ENCODE measurements at places on chromosomes 2 and 18.

DNA sequence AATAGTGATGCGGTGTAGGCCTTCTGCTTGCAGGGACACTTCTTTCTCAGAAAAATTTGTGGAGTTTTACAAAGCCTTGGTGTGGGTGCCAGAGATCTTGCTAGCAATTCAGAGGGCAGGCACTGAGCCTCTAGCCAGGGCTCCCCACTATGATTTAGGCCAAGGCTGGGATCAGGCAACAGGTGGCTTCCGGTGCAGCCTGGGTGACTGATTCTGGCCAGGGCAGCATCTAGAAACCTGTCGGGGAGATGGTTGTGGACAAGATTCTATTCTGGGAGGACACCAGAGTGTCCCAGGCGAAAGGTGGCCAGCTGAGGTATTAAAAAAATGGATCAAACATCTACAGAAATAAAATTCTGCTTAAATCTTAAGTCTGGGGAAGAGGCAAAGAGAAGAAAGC, 21.5 kb upstream of the TNP1 start:
- DNase-seq = no peak

DNA sequence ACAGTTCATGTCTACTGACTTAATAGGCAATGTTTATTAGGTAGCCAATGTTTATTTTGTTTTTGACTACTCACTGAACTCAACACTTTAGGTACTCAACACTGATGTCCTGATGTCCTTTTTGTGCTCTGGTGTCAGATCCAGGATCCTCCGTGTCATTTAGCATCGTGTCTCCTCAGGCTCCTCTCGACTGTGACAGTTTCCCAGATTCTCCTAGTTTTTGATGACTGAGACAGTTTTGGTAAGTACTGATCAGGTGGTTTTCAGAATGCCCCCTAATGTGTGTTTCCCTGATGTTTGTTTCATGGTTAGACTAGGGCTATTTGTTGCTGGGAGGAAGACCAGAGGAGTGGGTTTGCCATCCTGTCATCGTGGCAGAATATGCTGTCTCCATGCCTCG, 719.7 kb upstream of the SOX11 start:
- DNase-seq = no peak

DNA sequence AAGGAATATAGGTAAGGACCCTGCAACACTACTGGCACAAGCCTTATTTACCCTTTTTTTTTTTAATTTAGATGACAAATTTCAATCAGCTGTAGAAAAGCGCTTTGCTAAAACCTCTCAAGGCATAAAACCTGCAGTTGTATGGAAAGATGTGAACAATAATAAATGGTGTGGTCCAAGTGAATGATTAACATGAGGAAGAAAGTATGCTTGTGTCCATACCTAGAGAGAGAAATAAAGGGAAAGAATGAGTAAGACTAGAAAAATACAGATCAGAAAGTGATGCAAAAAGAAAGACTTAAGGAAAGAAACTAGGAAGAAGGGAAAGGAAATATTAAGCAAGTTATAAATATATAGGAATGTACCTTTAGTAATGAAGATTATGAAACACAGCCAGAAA, 119.2 kb upstream of the SCN7A start:
- no peak for DNase-seq

DNA sequence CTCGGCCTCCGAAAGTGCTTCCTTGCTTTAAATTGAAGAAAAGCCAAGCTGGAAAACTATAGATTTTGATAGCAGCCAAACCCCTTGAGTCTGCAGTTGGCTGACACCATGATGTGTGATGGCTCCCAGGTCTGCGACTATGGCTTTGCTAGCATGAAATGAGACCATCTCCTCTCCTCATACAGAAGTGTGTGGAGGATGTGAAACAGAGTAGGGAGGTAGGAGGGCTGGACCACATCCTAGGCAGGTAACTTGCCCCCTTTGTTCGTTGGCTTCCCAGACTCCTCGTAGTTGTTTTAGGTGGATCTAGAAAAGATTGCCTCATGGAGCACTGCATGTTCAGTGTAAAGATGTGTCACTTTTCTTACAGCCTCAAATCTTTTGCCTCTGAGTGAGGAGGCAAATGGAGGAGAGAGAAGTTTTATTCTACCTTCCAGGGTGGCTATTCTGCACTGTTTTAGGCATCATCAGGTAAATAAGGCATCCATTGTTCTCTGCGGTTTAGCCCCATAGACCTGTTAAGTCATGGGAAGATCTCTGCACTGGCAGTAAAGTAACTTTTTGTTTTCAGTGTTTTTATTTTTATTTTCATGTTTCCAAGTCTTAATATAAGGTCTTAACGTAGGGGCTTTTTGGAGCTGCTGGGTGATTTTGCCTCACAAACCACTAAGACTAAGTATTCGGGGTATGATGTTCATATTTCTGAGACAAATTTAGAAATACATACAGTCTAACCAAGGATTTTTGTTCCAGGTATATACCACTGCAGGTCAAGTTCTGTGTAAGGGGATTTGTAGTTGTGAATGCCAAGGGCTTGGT, 40.1 kb downstream of the MGAT5 start:
- no peak for DNase-seq

DNA sequence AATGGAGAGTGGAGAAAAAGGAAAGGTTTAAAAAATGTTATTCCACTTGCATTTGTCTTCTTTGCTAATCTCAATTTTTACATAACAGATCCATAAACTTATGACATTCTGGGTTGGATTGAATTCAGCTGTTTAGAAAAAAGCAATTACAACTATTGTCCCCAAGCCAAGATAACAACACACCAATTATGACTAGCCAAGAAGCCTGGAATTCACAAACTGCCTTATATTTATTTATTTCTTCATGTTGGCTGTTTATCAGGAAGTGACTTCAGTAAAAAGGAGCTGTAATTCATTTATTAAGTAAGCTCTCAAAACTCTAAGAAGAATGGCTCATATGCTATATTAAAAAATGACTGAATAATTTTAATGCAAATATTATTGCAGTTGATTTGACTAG, 137.4 kb downstream of the CALCRL start:
- DNase-seq = no peak

DNA sequence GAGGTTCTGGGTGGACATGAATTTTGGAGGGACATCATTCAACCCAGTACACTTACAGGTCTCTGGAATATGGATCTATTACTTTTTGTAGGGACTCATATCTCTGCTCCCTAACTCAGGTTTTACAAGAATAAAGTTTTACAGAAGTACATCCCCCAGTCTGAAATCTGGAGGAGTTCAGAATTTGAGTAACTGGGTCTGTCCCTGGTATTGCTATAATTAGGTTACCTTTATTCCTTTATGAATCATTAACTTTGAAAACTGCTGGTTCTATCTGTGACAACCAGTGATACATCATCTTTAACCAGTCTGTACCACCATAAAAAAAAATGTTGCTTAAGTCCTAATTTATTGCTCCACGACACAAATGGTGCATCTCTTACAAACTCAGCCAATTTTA, 59.9 kb downstream of the INSIG2 start:
- DNase-seq = no peak

GRCh38 chr2:49616800-49617199, 462.5 kb upstream of the FSHR start:
- no peak for DNase-seq

DNA sequence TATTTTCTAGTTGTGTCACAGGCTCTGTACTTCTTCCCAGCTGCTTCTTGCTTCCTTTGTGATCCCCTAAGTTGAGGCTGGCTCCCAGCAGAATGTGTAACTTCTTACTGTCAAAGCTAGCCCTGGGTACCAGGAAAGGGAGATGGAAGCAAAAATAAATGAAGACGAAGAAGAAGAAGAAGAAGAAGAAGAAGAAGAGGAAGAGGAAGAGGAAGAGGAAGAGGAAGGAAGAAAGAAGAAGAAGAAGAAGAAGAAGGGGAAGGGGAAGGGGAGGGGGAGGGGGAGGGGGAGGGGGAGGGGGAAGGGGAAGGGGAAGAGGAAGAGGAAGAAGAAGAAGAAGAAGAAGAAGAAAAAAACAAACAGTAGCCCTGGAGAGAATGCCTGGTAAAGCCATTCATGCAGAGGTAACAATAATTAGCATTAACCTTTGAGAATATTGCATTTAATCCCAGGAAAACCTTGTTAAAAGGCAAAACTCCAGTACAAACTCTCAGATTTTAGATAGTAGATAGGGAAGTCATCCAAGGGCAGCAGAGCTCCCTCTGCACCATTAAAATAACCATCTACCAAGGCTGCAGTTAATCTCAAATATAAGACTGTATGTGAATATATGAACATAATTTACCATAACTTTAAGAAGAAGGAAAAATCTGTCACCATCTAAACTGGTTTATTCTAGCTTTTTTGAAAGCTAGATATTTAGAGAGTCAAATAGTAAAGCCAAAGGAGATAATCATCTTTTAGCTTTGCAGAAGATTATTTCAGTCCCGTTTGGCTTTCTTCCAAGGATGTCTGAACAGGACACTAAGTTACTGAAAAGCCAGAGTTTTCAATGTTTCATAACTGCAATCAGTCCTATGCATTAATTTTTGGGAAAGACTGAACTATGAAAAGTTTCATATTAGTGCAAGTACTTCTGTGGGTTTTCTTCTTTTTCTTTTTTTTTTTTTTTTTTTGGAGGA, 44.3 kb upstream of the FBXO11 start:
- DNase-seq = no peak

GRCh38 chr2:215277944-215278343, 33.9 kb upstream of the ATIC start:
- DNase-seq = no peak

DNA sequence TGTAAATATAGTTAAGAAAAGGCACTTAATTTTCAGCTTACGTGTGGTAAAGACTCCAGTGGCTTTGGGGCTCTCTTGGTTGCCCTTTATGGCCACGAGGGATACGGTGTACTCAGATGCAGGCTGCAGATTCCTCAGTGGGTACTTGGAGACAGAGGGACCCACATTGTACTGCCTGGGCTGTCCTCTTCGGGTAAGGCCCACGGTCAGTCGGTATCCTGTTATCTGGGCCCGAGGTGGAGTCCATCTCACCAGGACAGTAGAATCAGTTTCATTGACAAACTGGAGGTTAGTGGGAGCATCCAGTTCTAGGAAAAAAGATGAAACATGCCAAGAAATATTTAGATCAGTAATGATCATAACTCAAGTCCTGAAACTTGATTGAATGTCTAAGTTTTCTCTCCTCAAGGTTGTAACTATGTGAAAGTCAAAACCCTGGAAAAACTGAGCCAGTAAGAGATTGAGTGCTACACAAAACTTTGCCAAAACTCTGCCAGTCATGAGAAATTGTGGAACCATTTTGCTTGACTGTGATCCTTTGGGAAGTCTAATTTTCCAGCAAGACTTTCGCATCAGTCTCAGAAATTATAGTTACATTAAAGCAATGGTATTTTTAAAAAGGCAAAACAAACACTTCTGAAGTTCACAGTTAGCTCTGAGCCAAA, 31.4 kb downstream of the FN1 start:
- no peak for DNase-seq

Data from stimulated activated CD4-positive, alpha-beta T cell treated with anti-CD3 and anti-CD28 coated beads, Interleukin-15, amount 100 ng/mL, for 1 hour (primary cell).